NCI-H1694 treated with DMSO at 0.1 percent for 48 hours (cell line): ENCODE measurements at places on chromosomes 11 and 22.

- DNase-seq = no peak
Observed at GRCh38 chr11:35276396-35277145, 137.6 kb downstream of the CD44 start.

DNA sequence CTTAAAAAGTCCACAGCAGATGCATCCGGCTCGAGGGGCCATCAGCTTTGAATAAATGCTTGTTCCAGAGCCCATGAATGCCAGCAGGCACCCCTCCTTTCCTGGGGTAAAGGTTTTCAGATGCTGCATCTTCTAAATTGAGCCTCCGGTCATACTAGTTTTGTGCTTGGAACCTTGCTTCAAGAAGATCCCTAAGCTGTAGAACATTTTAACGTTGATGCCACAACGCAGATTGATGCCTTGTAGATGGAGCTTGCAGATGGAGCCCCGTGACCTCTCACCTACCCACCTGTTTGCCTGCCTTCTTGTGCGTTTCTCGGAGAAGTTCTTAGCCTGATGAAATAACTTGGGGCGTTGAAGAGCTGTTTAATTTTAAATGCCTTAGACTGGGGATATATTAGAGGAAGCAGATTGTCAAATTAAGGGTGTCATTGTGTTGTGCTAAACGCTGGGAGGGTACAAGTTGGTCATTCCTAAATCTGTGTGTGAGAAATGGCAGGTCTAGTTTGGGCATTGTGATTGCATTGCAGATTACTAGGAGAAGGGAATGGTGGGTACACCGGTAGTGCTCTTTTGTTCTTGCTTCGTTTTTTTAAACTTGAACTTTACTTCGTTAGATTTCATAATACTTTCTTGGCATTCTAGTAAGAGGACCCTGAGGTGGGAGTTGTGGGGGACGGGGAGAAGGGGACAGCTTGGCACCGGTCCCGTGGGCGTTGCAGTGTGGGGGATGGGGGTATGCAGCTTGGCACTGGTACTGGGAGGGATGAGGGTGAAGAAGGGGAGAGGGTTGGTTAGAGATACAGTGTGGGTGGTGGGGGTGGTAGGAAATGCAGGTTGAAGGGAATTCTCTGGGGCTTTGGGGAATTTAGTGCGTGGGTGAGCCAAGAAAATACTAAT is 1.9 kb downstream of the NEAT1 start:
- DNase-seq = no peak

DNA sequence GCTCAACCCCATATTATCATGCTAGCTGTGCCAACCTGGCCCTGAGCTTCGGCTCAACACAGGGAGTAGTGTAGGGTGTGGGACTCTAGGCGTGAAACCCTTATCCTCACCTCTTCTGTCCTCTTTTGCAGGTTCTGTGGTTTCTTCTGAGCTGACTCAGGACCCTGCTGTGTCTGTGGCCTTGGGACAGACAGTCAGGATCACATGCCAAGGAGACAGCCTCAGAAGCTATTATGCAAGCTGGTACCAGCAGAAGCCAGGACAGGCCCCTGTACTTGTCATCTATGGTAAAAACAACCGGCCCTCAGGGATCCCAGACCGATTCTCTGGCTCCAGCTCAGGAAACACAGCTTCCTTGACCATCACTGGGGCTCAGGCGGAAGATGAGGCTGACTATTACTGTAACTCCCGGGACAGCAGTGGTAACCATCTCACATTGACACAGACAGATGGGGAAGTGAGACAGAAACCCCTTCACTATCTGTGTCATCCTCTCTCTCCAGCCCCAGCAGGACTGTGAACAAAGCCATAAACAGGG is 76.4 kb downstream of the GGTLC2 start:
- DNase-seq = no peak

GRCh38 chr11:64122411-64123410 is 43.2 kb downstream of the MACROD1 start:
- DNase-seq = peak; percentile 16

DNA sequence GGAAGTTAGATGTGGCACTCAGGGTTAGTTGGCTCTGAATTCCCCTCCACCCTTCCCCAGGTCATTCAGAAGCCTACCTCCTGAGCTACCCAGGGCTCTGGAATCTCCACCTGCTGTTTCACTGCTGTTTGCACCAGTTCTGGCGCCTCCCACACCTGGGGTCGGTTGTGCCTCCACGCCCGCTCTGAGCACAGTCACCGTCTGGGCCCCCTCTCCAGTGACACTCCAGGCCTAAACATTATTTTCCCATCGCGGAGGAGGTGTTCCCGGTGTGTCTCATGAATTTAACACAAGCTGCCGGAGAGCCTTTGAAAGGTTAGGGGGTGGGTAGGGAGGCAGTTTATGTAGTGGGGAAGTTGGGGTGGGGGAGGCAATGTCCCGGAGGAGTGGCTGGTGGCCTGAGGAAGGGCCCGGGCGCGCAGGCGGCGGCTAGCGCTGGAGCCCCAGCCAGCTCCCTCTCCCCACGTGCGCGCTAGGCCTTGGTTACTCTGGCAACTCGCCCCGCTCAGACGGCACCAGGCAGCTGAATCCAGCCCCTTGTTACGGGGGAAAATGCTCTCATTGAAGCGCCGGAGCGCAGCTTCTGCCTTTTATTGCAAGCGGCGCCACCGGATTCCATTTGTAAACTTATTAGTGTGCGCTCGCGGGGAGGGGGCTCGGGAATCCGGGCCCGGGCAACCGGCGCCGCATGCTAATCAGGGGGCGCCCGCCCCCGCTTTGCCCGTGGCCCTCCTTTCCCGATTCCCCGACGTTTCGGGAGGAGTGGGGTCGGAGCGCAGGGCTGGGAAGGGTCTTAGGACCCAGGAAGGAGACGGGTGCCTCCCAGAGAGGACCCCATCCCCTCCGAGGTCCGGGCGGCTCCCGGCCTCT is 52.4 kb downstream of the GRIK4 start:
- no peak for DNase-seq

GRCh38 chr11:10930972-10931760 is 73.3 kb upstream of the ZBED5 start:
- DNase-seq = peak; percentile 63

DNA sequence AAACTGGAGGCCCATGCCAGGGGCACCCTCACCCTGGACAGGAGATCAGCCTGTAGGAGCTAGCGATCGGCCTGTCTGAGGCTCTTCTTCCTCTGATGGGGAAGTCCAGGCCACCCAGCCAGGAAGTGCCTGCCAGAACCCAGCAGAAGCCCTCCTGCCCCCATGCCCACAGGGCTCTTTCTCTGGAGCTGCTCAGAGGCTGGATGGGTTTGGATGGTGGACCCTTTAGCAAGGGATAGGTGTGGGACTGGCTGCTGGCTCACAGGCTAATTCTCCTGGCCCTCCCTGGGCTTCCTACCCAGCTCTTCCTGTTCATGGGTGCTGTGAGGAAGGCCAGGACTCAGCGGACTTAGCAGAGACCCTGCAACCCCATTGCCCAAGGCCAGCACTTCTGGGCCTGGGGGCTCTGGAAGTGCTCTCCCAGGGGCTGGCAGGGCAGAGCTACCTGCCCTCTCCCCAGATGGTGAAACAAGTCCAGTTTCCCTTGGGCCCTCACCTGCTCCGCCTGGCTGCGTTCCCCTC is 7.6 kb downstream of the FXYD2 start:
- DNase-seq = no peak

DNA sequence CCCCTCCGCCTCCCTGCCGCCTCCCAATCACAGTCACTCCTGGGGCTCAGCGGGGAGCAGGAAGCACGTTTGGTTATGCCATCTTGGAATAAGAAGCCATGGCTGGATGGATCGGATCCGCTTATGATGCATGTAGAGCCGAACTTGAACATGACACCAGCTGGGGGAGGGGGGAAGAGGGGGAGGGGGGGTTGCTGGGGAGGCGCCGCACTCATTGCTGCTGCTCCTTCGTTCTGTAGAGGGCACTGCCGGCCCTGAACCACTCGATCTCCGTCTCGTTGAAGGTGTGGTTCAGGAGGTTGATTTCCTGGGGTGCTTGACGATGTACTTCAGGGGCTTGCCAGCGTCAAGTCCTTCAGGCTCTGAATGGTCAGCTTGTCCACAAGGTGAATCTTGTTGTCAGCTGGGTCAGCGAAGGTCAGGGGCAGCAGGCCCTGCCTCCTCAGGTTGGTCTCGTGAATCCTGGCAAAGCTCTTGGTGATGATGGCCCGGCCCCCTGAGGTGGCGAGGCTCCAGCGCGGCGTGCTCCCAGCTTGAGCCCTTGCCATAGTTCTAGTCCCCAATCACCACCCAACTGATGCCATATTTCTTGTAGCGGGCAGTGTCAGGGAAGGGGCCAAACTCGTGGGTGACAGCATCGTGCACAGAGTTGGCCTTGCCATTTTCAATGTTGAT is 476.9 kb upstream of the ISX start:
- DNase-seq = no peak

- peak; percentile 82 for DNase-seq
Observed at GRCh38 chr11:31870609-31871309, 59.6 kb upstream of the PAX6 start.

DNA sequence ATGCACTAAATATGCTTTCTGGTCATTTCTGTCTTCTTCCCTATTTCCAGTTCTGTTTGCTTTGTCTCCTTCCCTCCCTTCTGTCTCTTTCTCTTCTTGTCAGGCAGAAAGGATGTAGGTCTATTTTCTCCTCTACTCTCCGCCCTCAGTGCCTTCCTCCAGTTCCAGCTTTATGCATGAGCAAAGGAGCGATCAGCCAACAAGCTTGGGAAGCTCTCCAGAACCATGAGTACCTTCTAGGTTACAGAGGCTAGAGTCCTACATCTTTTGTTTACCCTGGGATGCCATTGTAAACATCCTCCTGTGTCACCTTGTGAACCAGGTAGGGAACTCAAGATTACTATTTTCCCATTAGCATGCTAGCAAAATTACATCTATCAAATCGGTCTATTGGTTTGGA is 7.9 kb upstream of the SPON1 start:
- no peak for DNase-seq

- no peak for DNase-seq
Observed at GRCh38 chr11:70836071-70836470, 416.3 kb downstream of the SHANK2 start.

GRCh38 chr22:42758931-42759629 is 38.4 kb upstream of the A4GALT start:
- no peak for DNase-seq

DNA sequence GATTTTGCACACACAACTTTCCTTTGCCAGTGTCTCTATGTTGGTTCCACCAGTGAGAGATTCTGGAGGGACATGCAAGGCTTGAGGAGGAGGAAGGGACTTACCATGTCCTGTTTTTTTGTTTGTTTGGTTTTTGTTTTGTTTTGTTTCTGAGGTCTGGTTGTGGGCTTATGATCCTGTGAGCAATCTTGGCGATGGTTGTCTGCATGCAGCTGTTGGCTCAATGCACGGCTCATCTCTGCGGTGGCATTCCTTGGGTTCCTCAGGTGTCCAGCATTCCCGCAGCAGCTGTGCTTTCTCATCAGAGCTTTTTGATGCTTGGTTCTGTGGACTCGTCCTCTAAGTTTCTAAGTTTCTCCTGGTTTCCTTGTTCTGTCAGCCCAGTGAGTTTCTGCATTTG is 4.8 kb upstream of the NNMT start:
- no peak for DNase-seq

GRCh38 chr22:46963672-46964545 is 201.5 kb downstream of the TBC1D22A start:
- DNase-seq = peak; percentile 13

DNA sequence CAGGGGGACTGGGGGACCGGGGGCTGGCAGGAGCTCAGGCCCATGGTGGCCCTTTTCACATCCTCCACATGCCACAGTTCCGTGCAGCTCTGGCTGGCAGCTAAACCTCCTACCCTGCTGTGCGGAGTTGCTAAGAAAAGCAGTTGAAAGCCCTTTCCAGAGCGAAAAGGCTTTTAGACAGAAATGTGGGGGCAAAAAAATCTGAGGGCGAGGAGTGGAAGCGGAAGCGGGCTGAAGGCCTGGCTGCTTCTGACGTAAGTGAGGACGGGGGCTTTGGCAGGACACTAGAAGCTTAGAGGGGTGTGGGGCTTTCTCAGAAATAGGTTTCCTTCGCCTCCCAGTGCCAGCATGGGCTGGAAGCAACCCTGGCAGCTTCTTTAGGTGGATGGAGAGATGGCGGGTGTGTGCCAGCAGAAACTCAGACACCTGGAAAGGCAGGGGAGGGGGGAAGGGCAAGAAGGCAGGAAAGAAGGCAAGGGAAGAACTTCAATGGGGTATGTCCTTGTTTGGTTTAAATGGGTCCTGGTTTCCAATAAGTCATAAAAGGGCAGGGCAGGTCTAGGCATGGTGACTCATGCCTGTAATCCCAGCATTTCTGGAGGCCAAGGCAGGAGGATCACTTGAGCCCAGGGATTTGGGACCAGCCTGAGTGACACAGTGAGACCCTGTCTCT is 11.2 kb upstream of the DGKZ start:
- no peak for DNase-seq
